ENCODE measurements at places on chromosomes 4 and X. TPM values are rescaled to one million over a fixed set of nuclear protein-coding genes. Genes with fewer than 3 reads are reported as not detected.

The KLF8 gene
- polyA plus RNA-seq, result 0.07 TPM

The TMPRSS11D gene
- polyA plus RNA-seq, result not detected

The CSAG1 gene
- not detected for polyA plus RNA-seq

The APELA gene
- not detected for polyA plus RNA-seq

The TACR3 gene
- polyA plus RNA-seq, result not detected

The ARHGAP24 gene
- 11.9 TPM for polyA plus RNA-seq

The ATOH1 gene
- polyA plus RNA-seq, result not detected

The P2RY4 gene
- 0.20 TPM for polyA plus RNA-seq

DNA sequence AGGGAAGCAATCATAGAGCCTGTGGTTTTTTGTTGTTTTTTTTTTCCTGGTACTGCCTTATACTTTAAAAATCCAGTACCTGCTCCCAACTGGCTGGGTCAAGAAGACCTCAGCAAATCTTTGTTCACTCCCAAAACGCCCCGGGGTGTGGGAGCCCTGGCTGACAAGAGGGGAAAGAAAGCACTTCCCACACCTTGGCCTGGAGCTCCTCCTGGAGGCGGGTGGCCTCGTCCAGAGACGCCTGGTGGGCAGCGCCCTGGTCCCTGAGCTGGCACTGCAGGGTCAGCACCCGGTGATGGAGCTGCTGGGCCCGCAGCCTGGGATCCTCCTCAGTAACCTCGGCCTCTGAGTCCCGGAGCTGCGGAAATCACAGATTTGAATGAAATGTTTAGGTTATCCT is 38.2 kb downstream of the C4orf50 start:
- DNase-seq, result no peak

- no peak for DNase-seq
Observed at GRCh38 chr4:139560406-139561104, 4.5 kb upstream of the SETD7 start.

DNA sequence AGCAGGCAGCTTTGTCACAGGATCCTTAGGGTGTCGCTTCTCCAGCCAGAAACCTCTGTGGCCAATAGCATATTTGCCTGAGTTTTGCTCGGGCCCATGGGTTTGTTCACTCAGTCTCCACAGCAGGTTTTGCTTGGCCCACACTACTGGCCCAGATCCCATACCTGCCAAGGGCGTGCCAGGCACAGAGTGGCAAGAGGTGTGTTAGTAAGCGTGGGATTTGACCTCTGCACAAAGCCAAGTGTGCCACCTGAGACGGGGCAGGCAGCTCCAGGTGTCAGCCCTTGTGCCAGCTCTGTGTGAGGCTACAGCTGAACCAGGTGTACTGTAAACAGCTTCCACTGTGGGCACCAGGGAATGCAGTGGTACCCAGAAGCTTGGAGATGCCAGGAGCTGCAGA is 2003.0 kb downstream of the C4orf33 start:
- DNase-seq, result no peak

- peak; percentile 28 for DNase-seq
Observed at GRCh38 chrX:41589634-41590270, 99.0 kb upstream of the GPR34 start.

- no peak for DNase-seq
Observed at GRCh38 chr4:157895205-157895604, 277.6 kb downstream of the GASK1B start.

GRCh38 chr4:87975466-87975865 is at the start of gene SPP1:
Gene SPP1 (plus strand): TSS chr4:87975714. CDS start chr4:87976896, 1,182 bp downstream.
- DNase-seq, result peak; percentile 13

DNA sequence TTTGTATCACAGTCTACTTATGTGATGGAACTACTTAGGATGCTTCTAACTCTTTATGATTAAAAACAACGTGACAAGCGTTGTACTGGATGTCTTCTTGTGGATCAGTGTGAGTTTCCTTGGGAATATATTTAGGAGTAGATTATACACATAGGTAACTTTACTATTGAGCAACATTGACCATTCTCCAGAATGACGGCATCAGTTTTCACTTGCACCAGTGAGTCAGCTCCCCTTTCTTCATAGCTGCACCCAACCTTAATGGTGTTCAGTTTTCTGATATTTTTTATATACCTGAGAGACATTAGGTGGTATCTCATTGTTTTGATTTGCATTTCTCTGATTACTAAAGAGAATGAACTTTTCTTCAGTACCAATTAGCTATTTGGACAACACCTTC is 343.9 kb downstream of the ADGRL3 start:
- no peak for DNase-seq

DNA sequence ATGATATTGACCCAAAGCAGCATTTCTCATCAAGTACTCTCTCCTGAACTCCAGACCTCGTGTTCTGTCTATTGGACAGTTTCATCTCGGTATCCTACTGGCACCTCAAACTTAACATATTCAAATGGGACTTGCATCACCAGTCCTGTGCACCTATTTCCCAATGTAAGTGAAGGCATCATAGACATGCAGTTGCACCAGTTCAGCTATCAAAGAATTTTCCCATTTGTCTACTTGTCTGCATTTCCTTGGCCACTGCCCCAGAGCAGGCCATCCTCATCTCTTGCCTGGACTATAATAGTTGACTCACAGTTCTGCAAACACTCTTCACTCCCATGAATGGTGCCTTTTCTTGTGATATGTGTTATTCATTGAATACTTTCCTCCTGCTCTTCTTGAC is 11.3 kb upstream of the LIMCH1 start:
- peak; percentile 2 for DNase-seq

- peak; percentile 87 for DNase-seq
Observed at GRCh38 chr4:10584042-10584441, 100.5 kb downstream of the CLNK start.

DNA sequence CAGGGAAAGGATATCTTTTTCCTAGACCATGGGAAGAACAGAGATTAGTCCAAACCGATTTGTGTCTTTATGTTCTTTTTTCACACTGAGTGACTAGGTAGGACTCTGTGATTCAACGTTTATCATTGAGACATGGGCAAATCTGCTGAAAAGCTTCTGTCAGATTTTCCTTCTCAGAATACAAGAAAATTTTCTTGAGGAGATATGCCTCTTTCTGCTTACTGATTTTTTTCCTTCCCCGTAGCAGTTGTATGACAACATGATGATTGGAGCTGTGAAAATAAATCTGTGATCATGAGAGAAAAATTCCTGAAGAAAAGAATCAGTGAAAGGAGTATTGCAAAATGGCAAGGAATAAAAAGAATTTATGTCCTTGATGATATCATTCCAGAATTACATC is 130.6 kb upstream of the FAT4 start:
- peak; percentile 44 for DNase-seq

DNA sequence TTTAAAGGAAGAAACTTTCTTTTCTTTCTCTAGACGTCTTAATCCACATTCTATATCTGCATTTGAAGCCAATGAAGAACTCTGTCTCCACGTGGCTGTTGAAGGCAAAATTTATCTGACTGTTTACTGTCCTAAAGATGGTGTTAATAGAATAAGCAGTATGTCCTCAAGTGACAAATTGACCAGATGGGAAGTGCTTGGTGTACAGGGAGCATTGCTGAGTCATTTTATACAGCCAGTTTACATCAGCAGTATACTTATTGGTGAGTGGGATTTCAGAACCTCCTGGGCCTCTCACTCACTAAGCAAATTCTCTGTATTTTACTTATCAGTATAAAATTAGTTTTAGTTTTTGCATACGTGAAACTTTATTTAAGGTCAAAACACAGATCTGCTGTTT is 33.7 kb downstream of the ADAD1 start:
- peak; percentile 16 for DNase-seq

DNA sequence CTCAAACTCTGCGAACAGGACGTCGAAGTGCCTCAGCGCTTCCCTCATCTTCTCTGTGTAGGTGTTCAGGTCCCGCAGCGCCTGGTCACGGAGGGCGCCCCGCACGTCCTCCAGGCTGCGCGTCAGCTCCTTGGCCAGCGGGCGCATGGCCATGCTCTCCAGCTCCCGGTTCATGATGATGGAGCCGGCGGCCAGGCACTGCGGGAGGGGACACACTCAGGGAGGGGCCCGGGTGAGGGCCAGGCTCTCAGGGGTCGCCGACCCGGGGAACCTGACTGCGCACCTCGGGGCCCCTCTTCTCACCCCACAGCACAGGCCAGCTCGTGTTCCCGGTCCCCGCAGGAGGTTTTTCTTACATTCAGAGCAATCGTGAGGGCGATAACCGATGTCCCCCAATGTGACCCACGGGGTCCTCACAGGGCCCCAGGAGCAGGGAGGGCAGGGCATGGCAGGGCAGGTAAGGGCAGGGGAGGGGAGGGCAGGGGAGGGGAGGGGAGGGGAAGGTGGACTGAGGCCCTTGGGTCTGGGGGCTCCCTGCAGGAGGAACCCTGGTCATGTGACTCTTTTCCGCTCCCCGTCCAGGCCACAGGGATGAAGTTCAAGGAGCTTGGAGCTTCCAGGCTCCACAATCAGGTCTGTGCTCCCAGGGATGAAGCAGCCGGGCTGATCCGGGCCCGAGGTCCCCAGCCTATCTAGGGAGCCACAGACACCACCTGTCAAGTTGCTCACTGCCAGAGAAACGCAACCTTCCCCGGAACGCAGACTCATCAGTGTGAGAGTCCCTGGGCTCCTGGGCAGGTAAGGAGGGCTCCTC is 77.8 kb upstream of the MXD4 start:
- no peak for DNase-seq

All from IMR-90 (cell line).